Lung microvascular endothelial cell (primary cell): ENCODE measurements at places on chromosomes 1 and 21. TPM values are rescaled to one million over a fixed set of nuclear protein-coding genes. Genes with fewer than 3 reads are reported as not detected.

Gene S100A8
- not detected in 2 replicates for total RNA-seq

Gene MPL
- total RNA-seq: under 0.01 TPM in 1 of 2 replicates, not detected in the other

Gene WNT3A
- total RNA-seq: not detected in 2 replicates

Gene CRNN
- not detected in 2 replicates for total RNA-seq

Gene GPR3
- total RNA-seq: under 0.01 and 0.22 TPM in 2 replicates

Gene HTR6
- not detected in 2 replicates for total RNA-seq

Gene CELA3B
- total RNA-seq: under 0.01 TPM in 1 of 2 replicates, not detected in the other

Gene ATP1A4
- total RNA-seq: not detected in 2 replicates

Gene SH2D2A
- total RNA-seq: under 0.01 TPM in 1 of 2 replicates, not detected in the other

Gene CLCA2
- total RNA-seq: not detected in 2 replicates

Gene ADAMTS4
- 7.1 and 9.2 TPM in 2 replicates for total RNA-seq

Gene PLPPR4
- total RNA-seq: under 0.01 TPM in 1 of 2 replicates, not detected in the other

Gene NR1I3
- total RNA-seq: not detected in 2 replicates

Gene VASH2
- total RNA-seq: under 0.01 TPM in 2 replicates

Gene CDC42BPA
- total RNA-seq: 51.6 and 79.2 TPM in 2 replicates

Gene MTARC1
- total RNA-seq: 0.99 and 2.2 TPM in 2 replicates

Gene ILDR2
- not detected in 2 replicates for total RNA-seq

Gene HOOK1
- not detected in 2 replicates for total RNA-seq

Gene S100A12
- total RNA-seq: not detected in 2 replicates

Gene PYHIN1
- total RNA-seq: not detected in 2 replicates

Gene SMPDL3B
- 0.22 and 0.60 TPM in 2 replicates for total RNA-seq

Gene HCN3
- total RNA-seq: 0.44 and 0.60 TPM in 2 replicates

Gene PRKCZ
- total RNA-seq: 14.2 and 29.8 TPM in 2 replicates

Gene MRPS14
- 33.9 and 38.8 TPM in 2 replicates for total RNA-seq

Gene TMEM200B
- total RNA-seq: 0.20 and 0.22 TPM in 2 replicates

Gene TCHH
- under 0.01 and 0.20 TPM in 2 replicates for total RNA-seq

Gene SLAMF1
- total RNA-seq: not detected in 2 replicates

Gene TNNT2
- not detected in 2 replicates for total RNA-seq

Gene MAP3K7CL
- 2.2 and 3.0 TPM in 2 replicates for total RNA-seq
